Karpas-422 (cell line): ENCODE measurements at places on chromosomes 2 and 18. TPM values are rescaled to one million over a fixed set of nuclear protein-coding genes. Genes with fewer than 3 reads are reported as not detected.
A peak's percentile ranks its signal among the peaks of the same experiment; 100 is the strongest.

MARCHF4 gene
- total RNA-seq, result not detected in 2 replicates

TMEM214 gene
- 20.8 and 31.8 TPM in 2 replicates for total RNA-seq

DNA sequence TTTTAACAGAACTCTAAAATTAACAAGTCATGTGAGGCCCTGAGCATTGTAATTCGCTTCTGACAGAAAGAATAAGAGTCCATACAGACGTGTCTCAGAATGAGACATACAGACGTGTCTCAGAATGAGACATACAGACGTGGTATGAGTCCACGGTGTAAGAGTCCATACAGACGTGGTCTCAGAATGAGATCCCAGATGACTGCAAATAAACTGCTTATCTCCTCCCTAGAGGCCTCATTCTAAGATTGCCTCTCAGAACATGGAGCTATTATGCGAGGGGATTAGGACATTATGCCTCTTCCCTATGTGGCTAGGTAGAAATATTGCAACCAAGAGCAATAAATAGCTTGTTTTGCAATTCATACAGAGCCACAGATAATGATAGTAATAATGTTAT, 63.9 kb downstream of the NEB start:
- no peak for DNase-seq

- DNase-seq, result no peak
Measured at GRCh38 chr2:48105848-48106247, 199.6 kb upstream of the FBXO11 start.

DNA sequence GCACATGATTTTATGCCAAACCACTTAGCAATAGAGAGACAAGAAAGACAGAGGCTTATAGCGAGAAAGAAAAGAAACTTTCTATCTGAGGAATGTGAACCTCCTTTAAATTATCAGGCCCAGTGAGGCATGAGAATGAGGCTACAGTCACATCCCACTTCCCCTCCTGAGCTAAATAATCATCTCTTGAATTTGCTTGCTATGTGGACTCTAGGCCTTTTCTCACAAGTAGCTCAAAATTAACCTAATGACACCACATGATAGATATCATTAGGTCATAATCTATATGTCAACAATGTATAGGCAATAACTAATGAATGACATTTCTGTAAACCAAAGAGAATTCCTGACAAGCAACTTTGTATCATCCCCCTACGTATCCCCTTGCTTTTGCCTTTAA, 301.5 kb upstream of the MGAT5 start:
- no peak for DNase-seq

DNA sequence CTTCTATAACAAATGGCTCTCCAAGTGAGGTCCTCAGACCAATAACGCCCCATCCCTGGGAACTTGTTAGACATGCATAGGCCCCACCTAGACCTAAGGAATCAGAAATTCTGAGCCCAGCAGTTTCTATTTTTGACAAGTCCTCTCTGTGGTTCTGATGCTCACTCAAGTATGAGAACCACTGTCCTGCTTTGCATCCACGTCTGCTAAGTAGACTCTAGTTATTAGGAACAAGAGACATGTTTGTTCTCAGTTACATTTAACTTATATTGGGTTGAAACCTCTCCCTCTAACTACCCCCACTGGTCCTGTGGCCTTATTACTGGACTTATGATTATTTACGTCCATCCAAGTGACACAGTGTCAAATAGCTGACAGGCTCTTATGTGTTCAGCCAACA, 70.3 kb downstream of the TMEM17 start:
- peak; percentile 57 for DNase-seq

DNA sequence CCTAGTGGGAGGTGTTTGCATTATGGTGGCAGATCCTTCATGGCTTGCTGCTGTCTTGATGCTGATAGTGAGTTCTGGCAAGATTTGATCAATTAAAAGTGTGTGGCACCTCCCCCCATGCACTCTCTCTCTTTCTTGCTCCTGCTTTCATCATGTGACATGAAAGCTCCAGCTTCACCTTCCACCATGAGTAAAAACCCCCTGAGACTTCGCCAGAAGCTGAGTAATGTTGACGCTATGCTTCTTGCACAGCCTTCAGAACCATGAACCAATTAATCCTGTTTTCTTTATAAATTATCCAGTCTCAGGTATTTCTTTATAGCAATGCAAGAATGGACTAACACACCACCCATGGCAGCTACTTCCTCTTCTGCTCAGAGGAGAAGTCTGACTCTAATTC, 2181.4 kb upstream of the PIK3C3 start:
- DNase-seq, result no peak
